Suppressor macrophage treated with lipopolysaccharide for 4 hours (primary cell): ENCODE measurements at places on chromosomes 6 and 20.

- no peak for DNase-seq
Measured at GRCh38 chr6:15499125-15499524, 163.7 kb downstream of the DTNBP1 start.

GRCh38 chr20:36490191-36490590, 51.1 kb upstream of the MYL9 start:
- no peak for DNase-seq

GRCh38 chr6:3751077-3751729, at the start of gene PXDC1:
TSS of gene PXDC1 (minus strand) at chr6:3751713. CDS start at chr6:3751531, 182 bp downstream.
- DNase-seq, result peak; percentile 25

DNA sequence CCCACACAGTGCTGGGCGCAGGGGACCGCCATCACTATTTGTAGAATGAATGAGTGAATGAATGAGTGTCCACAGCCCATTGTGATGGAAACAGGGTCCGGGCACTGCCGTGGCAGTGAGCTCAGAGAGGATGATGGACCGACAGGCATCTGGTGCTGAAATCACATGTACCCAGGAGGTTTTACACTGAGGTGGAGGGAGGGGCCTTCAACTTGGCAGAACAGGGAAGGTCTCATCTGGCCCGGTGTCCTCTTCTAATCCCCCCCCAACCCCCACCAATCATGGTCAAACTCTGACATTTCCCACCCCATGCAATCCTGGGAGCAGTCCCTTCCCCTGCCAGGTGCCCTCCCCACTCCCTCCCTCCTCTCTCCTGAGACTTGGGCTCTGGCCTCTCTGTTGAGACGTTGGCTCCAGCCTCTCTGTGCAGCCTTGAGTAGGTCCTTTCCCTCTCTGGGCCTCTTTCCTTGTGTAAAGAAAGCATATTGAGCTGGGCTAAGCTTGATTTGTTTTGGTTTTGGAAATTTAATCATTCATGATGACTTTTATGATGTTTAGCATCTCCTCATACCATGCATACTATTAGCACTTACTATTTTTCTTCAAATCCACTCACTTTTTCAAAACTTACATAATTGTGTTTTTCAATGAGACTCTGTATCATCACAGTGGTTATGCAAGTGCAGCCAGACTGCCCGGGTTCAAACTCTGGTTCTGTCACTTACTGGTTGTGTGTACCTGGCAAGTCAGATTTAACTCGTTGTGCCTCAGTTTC, 10.8 kb downstream of the KIAA1755 start:
- no peak for DNase-seq

- no peak for DNase-seq
Measured at GRCh38 chr20:33889312-33889711, 78.2 kb downstream of the CHMP4B start.

DNA sequence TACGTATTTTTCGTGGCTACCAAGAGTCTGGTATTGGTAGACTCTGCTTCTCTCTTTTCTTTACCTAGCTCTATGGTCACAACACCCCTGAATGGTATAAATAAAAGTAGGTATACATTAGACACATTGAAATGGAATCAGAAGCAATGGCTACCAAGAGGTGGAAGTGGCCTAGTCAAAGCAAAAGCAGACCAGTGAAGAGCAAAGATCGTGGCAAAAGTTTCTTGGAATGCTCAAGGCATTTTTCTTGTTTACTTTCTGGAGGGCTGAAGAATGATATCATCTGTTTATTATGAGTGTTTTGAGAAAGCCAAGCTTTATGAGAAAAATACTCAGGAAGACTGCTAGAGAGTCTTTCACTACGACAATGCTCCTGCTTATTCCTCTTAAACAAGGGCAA, 28.6 kb upstream of the MOCS1 start:
- DNase-seq, result no peak

DNA sequence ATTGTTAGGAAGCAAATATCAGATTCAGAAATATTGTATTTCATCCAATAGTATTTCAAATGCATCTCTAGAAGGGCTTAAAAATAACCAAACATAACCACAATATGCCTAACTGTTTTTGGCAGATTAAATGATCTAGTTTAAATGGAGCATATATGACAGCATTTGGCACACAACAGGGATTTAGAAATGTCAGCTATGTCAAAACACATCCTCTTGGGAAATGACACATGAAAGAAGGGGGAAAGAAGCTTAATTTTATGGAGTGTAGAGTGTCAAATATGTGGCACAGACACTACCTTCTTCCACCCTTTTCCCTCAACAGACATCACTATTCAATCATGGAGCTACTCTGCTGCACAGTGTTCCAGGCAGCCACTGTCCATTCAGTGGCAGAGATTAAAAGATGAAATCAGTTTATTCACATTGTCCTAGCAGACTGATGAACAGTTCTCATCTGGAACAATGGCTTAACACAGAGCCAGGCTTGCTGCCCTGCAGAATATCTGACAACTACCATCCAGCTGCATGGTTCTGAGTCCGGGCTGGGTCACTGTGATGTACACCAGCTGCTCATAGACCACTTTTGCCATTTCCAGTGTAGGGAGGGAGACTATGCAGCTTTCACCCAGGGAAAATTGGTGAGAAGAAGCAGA, 349.8 kb downstream of the DHX35 start:
- no peak for DNase-seq

DNA sequence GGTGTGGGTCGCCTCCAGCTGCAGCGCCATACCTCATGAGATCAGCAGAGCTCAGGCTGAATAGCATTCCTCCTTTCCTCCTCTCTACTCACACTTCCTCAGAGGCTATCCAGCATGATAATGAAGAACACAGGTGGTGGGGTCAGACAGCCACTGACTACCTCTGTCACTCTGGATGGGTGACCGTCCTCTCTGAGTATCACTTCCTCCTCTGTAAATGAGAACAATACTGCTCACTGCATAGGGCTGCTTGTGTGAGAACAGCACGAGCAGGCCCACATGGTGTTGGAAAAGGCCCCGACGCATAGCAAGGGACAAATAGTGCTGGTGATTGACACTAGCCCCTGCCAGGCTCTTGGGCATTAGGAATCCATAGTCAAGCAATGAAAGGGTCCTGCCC, 239.1 kb downstream of the PRKN start:
- DNase-seq, result no peak

DNA sequence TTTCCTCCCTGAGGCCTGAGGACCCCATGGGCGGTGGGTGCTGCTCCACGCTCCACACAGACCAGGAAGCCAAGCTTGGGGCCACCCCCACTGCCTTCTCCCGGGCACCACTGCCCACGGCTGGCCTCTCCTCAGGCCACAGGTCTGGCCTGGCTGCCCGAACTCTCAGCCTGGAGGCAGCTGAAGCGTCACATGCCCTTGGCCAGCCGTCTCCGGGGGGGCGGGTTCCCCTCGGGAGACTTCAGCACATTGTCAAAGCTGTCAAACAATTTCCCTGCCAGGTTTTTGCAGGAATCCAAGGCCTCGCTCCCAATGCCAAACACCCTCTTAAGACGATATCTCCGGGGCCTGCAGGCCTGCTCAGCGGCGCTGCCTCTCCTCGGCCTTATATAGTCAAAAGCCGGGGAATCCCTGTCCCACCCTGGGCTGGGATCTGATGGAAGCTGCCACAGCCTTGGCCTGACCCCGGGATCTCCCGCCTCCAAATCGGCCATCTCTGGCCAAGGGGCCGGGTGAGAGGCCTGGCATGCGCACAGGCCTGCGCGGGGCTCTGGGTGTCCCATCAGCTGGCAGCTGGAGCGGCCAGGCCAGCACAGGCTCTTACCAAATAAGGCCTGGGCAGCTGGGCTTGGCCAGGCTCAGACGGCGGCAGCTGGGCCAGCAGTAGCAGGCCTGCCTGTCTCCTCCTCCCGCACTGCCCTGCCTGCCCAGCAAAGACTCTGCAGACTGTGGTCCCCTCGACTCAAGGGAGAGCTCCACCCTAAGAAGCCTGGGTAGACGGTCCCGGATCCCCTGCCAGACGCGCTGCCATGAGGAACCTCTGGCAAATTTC, 49.7 kb downstream of the RBM38 start:
- DNase-seq, result no peak

DNA sequence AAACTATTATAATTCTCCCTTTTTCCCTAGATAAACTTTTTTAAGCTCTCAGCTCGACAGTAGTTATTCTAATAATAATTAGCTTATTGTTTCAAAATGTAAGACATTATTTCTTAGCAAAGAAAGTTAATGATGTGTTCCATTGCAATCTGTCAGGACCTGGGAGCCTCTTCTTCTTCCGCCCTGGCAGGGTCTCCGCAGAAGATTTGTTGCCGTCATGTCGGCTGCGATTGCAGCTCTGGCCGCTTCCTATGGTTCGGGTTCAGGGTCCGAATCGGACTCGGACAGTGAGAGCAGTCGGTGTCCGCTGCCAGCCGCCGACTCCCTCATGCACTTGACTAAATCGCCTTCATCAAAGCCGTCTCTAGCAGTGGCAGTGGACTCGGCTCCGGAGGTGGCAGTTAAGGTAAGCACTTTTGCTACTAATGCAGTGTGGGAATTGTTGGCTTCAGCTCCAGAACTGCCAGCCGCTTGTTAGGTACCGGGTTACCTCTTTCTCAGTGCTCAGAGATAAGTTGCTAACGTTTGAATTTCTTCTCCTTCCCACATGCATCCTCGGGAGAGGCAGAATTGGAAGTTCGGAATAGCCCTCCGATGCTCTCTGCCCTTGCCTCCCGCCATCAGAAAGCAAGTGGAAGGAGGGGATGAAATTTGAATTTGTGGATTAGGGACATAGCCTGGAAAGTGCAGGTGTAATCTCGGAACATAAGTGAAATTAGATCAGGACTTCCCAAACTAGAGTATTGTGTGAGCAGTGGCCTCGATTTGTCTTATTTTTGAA, at the start of gene CDC40:
Gene CDC40, plus strand, starts transcription at position 200 of the 781 bp plus-strand sequence. Its CDS starts 18 bp downstream, at position 218.
- no peak for DNase-seq

- DNase-seq, result no peak
Measured at GRCh38 chr6:29886701-29887100, 55.6 kb upstream of the HLA-A start.
